ENCODE measurements at places on chromosomes 13 and 19.

GRCh38 chr13:38398711-38399493 is 49.3 kb downstream of the UFM1 start:
- DNase-seq, result no peak

DNA sequence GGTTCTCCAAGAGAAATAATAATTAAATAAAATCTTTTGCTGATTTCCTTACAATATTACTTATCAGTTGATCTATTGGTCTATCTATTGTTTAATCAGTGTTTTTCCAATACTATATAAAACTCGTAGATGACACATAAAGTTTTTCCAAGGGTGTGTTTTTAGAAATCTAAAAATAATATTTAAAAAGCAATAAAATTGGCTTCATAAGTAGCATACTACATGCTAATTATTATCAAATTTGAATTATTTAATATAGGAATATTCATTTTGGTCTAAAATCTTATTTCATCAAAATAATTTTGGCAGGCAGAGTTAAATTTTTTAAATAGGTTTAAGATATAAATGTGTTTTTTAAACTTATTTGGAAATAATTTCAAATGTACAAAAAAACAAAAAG is 49.4 kb upstream of the MIR17HG start:
- no peak for DNase-seq

- no peak for DNase-seq
These were observed at the start of gene FUT1 for GRCh38 chr19:48752496-48753365. TSS of gene FUT1 (minus strand) at chr19:48752641. CDS start at chr19:48751281, 1,360 bp downstream.

DNA sequence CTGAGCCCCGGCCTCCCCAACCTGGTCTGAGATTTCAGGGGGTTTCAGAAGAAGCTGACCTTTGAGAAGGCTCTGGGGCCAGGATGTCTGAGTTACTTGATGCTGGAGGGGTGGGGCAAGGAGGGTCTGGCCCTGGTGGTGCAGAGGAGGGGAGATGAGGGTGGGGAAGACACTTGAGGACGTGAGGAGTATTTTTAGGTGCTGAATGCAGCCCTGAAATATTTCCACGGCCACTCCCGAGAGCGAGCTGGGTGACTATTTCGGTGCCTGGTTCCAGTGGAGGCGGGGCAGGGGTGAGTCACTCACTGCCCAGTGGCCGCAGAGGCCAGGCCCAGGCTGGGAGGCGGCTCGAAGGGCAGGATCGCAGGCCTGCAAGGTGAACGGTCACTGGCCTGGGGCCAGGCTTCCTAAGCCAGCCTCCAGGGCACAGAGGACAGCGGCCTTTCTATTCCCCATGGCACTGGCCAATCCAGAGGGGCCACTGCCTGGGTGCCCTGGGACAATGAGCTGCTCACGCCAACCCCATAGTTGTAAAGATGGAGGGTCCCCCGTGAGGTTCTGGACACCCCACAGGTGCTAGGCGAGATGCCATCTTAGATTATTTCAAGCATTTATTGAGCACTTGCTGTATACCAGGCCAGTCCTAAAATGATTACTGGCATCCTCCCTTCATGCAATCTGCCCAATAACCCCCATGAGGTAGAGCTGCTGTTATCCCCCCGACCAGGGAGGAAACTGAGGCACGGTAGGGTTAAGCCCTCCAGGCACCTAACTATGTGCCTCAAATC is 19.7 kb upstream of the JUND start:
- no peak for DNase-seq

DNA sequence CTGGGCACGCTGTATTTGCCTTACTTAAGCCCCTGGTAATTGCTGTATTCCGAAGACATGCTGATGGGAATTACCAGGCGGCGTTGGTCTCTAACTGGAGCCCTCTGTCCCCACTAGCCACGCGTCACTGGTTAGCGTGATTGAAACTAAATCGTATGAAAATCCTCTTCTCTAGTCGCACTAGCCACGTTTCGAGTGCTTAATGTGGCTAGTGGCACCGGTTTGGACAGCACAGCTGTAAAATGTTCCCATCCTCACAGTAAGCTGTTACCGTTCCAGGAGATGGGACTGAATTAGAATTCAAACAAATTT is 676 bp downstream of the BRCA2 start:
- no peak for DNase-seq

DNA sequence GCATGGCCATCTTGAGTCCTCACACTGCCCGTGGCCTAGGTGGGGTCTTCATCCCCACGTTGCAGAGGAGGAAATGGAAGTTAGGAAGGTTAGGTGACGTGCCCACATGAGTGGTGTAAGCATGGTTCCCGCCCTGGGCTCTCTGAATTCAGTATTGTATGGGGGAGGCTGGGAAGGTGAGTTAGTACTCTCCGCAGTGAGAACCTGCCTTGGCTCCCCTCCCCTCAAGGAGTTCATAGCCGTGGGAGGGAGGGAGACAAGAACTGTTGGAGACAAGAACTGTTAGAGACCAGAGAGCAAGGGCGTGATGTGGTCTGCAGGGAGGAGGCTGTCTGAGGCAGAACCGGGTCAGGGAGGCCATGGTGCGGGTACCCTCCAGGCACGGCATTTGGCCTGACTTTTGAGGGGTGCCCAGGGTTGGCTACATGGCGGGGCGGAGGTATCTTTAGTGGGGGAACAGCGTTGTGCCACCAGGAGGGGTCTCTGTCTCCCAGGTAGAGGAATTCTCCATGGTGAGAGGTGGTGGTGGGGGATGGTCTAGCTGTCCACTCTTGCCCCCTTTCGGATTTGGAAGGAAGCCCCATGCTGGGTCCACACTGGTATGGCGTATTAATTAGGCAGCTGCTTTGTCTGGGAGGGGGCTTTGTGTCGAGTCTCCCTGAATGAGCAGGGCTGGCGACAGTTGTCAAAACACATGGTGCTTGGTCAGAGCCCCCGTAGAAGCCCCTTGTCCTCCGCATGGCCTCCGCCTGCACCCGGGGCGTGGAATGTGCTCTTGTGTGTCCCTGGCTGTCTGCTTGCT is 45.8 kb downstream of the CAPN12 start:
- DNase-seq, result no peak

- no peak for DNase-seq
These were observed 186.7 kb downstream of the COL4A1 start for GRCh38 chr13:110119935-110120905.
